ENCODE measurements at places on chromosomes 1 and 21.
A peak's percentile ranks its signal among the peaks of the same experiment; 100 is the strongest.

DNA sequence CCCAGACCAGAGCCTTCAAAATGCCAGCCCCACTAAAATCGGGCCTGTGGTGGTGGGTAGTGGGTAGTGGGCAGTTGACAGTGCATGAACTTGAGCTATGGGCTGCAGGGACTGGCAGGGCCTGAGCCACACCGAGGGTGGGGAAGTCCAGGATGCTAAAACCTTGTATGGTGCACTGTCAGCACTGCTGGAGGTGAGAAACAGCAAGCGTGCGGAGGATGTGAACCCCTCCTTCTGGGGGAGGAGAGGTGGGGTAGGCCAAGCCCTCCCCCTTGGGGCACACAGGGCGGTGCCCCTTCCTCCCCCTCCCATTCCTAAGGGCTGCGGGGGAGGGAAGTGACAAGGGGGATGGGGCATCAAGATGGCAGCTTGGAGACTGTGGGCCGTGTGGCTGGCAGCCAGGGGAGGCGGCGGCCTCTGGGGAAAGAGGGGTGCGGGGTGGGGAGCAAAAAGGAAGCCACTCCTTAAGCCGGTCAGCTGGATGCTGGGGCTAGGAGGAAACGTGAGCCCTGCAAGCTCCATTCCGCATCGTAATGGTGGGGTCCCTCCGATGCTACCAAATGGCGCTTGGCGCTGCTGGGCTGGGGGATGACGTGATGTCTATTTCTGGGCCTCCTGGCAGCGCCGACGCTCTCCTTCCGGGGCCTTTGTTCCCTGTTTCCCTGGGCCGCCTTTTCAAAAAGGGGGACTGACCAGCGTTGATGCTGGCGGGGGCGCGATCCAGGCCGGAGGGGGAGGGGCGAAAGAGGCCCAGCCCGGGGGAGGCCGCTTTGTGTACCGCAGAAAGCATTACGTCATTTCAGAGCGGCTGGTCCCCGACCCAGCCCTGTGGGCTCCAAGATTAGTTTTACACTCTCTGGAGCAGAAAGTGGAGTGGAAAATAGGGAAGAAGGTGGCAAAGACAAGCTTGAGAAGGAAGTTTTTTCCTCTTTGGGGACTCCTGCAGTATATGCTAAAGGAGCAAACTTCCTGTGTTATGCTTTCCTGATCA lies 809 bp downstream of the SYT11 start:
- ATAC-seq, result peak; percentile 60

DNA sequence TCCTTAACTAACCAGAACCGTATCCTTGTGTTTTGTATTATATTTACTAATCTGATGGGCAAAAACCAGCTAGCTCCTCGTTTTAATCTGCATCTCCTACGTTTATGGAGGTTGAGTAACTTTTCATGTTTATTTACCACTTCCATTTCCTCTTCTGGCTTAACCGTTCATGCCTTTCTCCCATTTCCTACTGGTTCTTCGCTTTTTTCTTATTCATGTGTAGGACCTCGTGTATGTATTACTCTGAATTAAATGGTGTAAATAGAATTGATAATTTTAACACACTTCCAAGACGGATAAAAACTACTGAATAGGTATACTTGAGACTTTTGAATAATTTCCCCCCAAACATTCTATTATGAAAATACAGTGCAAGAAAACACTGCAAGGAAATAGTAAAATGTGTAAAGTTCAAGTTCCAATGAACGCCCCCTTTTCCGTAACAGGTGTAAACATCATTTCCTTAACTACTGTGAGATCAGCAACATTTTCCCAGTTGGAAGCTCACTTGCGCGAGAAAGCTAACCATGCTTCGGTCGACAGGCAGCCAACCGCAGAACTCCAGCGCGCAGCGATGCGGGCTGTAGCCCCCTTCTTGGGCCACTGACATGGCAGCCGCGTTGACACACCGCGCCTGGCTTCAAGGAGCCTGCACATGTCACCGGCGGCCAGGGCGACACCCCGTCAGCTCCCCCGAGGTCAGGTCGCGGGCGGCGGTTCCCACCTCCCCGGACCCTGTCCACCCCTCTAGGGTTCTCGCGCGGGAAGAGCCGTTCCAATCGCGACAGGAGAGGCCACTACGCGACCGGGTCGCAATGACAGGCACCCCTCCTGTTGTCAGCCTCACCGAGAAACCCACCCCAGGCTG lies 816 bp downstream of the EDEM3 start:
- ATAC-seq, result peak; percentile 2

DNA sequence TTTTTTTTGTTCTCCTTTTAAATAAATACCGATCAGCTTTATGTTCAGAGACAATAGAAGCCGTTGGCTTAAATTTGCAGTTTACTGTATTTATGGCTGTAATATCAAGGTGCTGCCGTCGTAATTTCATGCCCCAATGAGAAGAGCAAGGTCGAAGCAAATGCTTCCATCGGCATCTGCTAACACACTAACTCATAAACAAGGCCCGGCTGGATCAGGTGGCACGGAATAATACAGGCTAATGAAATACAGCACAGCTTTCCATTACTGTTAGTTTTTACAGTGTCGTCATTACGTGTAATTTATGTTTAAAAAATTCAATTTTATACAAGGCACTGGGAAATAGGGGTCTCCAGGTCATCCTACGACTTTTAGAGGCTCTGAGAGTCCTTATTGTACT lies 119.0 kb downstream of the PEX14 start:
- no peak for ATAC-seq

DNA sequence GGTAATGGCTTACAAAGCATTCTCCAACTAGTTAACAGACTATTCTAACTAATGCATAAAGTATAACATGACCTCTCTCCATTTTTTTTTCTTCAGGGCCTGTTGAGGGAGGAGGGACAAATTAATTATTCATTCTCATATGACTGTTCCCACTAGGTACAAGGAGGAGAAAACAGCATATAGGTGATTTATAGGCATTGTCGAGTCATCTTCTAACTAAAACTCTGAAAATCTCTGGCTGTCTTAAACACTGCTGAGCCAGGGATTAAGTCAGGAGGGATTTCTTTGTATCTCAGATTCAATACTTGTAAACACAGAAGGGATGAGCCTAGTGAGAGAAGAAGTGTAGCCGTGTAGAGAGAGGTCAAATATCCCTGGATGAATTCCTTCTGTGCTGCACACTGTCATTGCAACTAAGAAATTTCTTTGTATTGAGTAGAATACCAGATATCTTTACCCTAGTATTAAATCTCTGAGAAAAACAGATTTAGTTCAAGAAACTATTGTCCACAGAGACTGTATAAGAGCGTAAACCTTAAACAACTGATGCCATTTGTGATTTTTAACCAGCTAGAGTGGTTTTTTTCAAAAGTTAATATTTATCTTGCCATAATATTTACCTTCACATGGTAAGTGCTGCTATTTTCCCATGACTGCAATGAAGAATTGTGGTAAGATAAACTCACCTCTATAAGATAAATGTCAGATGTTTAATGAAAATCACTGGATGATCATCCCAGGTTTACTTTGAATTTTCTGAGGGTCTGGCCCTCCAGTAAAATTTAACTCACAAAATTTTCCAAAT lies 465.3 kb downstream of the RWDD3 start:
- no peak for ATAC-seq

- no peak for ATAC-seq
Measured at GRCh38 chr1:22317920-22318243, 133.8 kb upstream of the ZBTB40 start.

DNA sequence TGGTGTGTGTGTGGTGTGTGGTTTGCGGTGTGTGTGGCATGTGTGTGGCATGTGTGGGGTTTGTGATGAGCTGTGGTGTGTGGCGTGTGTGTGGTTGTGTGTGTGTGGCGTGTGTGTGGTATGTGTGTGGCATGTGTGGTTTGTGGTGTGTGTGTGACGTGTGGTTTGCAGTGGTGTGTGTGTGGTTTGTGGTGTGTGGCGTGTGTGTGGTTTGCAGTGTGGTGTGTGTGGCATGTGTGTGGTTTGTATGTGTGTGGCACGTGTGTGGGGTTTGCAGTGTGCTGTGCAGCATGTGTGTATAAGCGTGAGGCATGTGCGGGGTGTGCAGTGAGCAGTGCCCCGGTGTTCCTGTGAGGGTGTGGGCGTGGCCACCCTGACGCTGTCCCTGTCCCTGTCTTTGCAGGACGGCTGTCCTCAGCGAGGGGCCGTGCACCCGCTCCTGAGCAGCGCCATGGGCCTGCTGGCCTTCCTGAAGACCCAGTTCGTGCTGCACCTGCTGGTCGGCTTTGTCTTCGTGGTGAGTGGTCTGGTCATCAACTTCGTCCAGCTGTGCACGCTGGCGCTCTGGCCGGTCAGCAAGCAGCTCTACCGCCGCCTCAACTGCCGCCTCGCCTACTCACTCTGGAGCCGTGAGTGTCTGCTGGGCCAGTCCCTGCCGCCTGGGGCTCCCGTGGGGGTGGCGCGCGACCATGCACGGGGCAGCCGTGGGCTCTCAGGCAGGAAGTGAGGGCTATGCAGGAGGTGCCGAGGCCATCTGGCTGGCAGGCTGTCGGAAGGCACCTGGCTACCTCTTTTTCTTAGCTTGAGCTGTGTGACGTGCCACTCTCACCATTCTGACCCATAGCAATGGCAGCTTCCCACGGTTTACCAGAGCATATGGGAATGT lies 52.6 kb upstream of the TRAPPC10 start:
- ATAC-seq, result no peak

DNA sequence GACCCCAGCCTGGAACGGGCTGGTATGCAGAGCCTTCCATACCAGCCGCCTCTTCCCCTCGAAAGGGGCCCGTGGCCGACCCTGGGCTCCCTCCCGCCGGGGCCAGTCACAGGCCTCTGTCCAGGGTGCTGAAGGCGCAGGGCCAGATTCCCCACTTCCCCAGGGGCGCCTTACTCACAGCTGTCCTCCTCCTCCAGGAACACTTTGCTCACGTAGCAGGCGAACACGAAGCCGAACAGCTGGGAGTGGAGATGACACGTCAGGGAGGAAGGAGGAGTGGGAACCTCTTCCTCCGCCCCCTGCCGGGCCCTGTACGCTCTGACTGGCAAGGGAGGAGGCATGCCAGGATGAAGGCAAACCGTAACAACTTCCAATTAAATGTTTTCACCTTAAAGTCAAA lies 57.3 kb downstream of the NKAIN1 start:
- ATAC-seq, result peak; percentile 62

DNA sequence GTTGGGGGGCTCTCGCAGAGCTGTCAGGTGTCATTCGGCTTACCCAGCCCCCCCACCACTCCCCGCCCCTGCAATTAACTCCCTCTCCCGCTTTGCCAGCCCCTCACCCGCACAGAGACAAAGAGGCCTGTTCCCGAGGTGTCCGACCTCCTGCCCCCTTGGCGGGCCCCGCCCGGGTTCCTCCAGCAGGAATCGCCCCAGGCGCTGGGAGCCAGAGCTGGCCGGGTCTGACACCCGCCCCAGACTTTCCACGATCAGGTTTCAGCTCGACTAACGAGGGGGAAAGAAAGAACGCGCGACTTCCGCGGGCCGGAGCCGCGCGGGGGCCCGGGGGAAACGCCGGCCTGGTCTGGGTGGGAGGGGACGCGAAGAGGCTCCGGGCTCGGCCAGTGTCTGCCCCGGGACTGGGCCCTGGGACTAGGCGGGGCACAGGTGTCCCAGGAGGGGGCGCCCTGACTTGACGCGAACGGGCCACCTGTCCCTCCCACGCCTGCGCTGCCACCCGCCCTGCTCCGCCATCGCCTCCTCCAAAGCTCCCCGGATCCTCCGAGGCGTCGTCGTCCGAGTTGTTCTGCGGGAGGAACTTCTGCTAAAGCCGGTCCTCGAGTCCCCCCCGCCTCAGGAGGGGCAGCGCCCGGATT lies 36.4 kb upstream of the HHAT start:
- ATAC-seq, result peak; percentile 53

GRCh38 chr1:208393826-208394225 lies 149.6 kb upstream of the PLXNA2 start:
- no peak for ATAC-seq

All from SK-N-SH treated with all-trans-retinoic acid at 6 μM for 48 hours (cell line).